Stimulated activated CD8-positive, alpha-beta memory T cell treated with anti-CD3 and anti-CD28 coated beads, Interleukin-2, amount 100 ng/mL, for 1 hour (primary cell): ENCODE measurements at places on chromosomes 7 and 10.

GRCh38 chr10:124657806-124658205 lies 86.4 kb downstream of the FAM53B start:
- no peak for DNase-seq

- no peak for DNase-seq
Observed at GRCh38 chr10:19904202-19904661, 88.0 kb downstream of the PLXDC2 start.

DNA sequence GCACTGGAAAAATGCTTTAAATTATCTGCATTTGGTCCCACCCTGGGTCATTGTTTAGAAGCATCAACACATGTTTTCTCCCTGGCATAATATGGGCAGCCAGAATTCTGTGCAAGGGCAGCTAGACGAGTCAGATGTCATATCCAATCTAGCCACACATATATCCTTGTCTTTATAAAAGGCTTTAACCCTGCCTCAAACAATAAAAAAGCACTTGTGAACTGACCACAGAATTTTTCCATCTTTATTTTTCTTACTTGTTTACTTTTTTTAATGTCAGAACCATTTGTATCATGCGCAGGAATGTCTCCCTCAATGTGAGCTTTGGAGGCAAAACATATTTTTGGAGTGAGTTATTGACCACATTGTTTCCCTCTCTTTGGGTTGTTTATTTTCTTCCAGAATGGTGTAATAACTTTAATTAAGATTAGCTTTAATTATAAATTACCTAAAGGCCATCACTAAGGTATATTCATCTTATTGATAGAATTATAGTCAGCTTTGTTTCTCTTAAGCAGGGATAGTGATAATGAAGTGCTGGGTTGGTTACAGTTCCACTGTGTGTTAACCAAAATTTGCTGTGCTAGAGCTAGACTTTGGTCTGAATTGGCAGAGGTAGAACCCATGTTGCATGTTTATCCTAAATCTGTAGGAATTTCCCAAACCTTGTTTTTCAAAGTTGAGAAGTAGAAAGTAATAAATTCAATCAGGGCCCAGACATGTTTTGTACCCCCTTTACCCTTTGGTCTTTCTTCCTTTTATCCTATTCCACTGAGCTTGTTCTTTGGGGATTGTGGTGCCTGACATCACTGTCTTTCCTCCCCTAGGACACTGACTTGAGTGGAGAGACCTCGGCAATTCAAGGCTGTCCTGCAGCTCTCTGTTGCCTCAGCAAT lies 1078.4 kb downstream of the KCNMA1 start:
- no peak for DNase-seq

- DNase-seq, result no peak
Observed at GRCh38 chr7:130367836-130368746, 12.2 kb upstream of the CPA1 start.

GRCh38 chr10:101066146-101066895 lies 4.5 kb downstream of the KAZALD1 start:
- no peak for DNase-seq

DNA sequence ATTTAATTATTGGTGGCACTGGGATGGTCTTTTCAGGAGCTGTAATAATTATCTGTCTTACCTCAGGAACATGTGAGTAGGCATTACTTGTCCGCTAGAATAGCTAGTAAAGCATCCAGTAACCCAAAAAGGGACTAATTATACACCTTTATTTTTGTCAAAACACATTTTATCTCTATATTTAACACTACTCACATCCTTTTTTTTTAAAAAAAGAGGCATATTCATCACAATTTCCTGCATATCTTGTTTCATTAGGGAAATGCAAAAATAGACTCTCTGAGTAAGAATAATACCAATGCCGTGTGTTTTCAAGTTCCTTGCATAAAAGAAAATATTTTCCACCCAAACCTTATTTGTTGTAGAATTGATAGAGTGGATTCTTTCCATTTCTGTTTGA lies 99.5 kb downstream of the VTI1A start:
- no peak for DNase-seq

- DNase-seq, result no peak
Observed at GRCh38 chr7:156448918-156449317, 191.7 kb upstream of the RNF32 start.

GRCh38 chr10:43890124-43890523 lies 241.4 kb upstream of the ZNF32 start:
- no peak for DNase-seq
